CD4-positive, alpha-beta T cell treated with Interleukin-12 subunit alpha and Interleukin-12 subunit beta, for 1 hour (primary cell): ENCODE measurements at places on chromosomes 12 and 14.
A peak's percentile ranks its signal among the peaks of the same experiment; 100 is the strongest.

DNA sequence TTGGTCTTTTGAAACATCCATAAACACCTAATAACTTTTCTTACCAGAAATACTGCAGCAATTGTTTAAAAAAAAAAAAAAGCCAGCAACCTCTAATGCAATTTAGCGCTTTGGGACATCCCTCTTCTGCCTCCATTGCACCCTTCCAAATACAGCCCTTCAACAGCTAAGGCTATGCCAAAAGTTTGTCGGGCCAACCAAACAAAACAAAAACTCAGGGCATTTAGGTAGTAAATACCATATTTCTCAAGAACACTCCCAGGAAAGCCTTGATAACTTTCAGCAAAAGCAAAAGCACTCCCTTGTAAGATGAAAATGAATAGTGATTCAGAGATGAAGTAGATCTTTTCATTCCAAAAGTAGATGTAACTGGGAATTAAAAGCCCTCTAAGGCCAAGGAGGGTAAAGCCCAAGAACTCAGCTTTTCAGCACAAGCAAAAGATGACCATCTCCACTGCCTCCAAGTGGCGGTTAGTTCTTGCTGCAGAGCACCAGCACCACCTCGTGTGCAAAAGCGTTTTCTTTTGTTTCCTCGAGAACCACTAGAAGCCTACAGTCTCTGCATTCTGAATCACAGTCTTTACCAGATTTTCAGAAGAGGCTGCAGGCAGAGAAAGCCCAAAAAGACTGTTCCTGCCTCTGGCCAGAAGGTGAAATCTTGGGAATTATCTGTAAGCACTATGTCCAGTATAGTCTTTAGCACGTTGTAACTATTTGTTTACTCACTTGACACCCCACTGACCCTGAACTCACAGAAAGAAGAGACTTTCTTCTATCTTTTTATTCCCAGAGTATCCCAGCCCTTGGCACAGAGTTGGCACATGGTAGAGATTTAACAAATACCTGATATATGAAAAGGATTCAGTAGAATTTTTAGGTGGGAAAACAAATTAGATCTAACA, 53.1 kb downstream of the SIX6 start:
- peak; percentile 2 for DNase-seq

DNA sequence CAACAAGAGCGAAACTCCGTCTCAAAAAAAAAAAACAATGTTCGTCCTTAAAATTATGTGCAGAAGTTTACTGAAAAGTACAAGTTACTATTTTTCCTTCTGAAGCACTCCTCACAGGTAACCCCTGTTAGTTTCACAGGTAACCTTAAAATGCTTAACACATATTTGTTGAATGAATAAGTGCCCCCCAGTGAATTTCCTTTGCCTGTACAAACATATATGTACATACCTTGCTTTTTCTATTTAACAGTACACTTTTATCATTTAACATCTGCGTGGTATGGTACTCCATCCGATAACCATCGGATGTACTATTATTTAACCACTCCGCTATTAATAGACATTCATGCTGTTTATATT, 1.4 kb upstream of the RAB35 start:
- no peak for DNase-seq

GRCh38 chr12:25652371-25652770, 99.3 kb upstream of the LMNTD1 start:
- DNase-seq = no peak

- DNase-seq = no peak
These were observed 45.4 kb downstream of the ALX1 start for GRCh38 chr12:85325442-85325841.

- no peak for DNase-seq
These were observed 772.2 kb downstream of the LRFN5 start for GRCh38 chr14:42378880-42379279.
